Smooth muscle cell of the pulmonary artery (primary cell): ENCODE measurements at places on chromosomes 1 and 21. TPM values are rescaled to one million over a fixed set of nuclear protein-coding genes. Genes with fewer than 3 reads are reported as not detected.

AIRE gene
- total RNA-seq: 0.03 and 0.07 TPM in 2 replicates

RHD gene
- total RNA-seq: not detected in 2 replicates

SAMD11 gene
- total RNA-seq: 1.9 and 19.5 TPM in 2 replicates

SIM2 gene
- total RNA-seq: under 0.01 and 0.13 TPM in 2 replicates

DENND2C gene
- 2.0 and 3.0 TPM in 2 replicates for total RNA-seq

KCNJ15 gene
- total RNA-seq: 0.53 and 2.4 TPM in 2 replicates
